Putamen (tissue), 1 donor: ENCODE measurements at places on chromosomes 13 and 19.

- no peak for DNase-seq
Measured at GRCh38 chr13:112435973-112436372, 59.8 kb downstream of the SPACA7 start.

DNA sequence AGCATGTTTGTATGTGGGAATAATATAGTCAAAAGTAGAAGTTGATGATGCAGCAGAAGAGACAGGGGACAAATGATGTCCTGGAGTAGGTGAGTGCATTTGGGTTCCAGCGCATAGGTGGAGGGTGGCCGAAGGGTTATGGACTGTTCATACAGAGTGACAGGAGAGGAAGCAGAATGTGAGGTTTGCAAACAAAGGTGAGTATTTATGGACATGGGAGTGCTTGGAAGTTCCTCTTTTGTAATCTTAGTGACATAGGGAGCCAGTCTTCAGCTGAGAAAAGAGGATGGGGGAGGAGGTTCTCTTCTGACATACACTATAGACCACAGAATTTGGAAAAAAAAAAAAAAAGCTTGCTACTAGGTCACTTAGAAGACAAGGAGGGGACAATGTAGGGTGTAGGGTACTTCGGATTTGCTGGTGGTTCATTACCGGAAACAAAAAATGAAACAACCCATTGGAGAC is 331.6 kb downstream of the DLEU7 start:
- DNase-seq: no peak

DNA sequence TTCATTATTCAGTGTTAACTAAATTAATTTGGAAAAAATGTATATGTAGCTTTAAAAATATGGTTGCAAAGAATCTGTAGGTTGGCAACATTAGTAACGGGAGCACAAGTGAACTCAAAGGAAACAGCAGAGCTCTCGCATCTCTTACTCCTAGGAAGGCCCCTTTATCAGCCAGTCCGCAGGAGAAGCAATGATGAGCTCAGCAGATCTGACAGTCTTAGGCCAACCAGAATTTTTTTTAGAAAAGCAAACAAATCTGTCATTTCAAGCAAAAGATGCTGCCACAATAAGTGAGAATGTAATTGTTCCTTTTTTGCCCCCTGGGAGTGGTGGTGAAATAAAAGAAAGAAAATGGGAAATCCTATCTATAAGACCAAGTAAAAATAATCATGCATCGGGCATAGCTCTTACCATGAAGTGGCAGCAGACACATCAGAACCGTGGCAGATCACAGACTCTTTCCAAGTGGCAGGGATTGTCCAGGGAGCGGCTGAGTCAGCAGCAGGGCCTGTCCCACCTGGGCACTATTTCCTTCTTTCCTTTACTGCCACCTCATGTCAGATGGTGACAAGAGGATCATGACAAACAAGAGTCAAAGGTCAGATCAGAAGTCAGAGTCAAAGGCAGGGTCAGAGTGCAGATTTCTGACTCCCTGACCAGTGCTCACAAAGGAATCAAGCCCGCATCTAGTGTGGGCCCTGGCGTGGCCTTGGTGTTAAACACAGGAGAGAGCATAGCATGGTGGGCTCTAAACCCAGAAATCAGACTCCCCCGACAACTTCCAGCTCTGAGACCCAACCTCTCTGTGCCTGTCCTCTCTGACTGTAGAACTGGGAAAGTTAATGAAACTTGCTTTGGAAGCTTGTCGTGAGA is 84.0 kb upstream of the MTIF3 start:
- DNase-seq: no peak

DNA sequence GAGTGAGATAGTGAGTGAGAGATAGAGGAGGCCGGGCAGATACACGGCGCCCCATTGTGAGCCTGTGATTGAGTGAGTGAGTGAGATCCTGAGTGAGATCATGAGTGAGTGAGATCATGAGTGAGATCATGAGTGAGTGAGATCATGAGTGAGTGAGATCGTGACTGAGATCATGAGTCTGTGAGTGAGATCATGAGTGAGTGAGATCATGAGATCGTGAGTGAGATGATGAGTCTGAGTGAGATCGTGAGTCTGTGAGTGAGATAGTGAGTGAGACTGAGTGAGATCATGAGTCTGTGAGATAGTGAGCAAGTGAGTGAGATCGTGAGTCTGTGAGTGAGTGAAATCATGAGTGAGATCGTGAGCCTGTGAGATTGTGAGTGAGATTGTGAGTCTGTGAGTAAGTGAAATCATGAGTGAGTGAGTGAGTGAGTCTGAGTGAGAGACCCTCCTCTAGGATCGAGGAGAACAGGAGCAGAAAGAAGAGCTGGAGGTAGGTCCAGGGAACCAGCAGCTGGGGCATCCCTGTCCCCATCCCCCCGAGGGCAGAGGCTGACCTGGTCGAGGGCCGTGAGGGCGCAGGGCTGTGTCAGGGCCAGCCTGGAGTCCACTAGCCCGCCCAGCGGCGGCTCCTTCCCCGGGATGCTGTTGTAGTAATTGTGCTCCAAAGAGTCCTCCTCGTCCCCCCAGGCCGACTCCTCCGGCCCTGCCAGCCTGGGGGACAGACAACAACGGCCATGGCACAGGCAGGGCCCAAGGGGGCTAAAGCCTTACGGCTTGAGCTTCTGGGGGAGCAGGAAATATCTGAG is 25.4 kb upstream of the C2CD4C start:
- no peak for DNase-seq

- no peak for DNase-seq
Measured at GRCh38 chr19:6216996-6217751, 62.6 kb downstream of the MLLT1 start.

DNA sequence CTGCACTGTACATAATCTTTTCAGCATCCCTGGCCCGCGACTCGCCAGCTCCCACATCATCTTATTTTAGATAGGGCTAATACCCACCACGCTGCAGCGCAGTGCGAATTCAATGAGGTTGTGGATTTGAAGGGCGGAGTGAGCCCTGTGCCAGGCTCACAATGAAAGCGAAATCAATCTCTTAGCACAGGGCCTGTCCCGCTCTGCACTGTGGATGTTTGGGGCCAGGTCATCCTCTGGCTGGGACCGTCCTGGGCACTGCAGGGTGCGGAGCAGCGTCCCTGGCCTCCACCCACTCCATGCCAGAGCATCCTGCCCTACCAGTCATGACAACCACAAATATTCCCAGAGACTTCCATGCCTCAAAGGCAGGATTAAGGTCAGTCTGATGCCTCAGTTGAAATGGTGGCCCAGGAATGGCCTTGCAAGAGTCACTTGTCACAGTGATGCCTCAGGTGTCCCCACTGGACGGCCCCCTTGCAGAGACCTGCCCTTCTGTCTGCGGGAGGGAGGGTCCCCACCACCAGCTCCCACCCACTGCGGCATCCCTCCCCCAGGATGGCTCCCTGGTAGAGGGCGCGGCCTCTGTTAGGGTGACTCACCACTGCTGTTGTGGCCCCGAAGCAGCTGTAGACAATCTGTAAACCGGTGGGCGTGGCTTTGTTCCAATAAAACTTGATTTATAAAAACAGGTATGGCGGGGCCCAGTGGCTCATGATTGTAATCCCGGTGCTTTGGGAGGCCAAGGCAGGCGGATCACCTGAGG is 5.6 kb downstream of the UHRF1 start:
- DNase-seq: no peak
